Lung (tissue), 17 donors: ENCODE measurements at places on chromosomes 3 and 15.
A peak's percentile ranks its signal among the peaks of the same experiment; 100 is the strongest.

DNA sequence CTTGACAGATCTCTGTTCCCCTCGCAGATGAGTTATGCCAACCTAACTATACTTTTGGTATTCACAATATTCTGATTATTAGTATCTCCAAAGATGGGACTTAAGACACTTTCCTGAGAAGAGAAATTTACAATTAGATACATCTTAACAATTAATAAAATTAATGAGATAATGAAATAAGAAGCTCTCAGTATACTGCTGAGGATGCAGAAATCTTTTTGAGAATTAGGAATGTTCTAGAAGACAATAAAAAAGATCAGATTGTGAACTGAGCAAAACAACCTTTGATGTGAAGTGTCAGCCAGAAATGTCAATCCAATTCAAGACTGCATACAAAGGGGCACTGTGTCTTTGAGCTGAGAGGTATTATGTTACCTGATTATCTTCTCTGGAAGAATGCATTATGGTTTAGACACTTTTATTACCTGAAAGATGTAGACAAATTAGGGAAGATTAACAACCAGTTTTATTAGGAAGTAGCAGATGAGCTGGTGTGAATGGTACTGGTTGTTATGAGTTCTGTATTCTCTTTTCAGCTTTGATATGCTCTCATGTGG is 262.9 kb downstream of the TIGIT start:
- no peak for DNase-seq

DNA sequence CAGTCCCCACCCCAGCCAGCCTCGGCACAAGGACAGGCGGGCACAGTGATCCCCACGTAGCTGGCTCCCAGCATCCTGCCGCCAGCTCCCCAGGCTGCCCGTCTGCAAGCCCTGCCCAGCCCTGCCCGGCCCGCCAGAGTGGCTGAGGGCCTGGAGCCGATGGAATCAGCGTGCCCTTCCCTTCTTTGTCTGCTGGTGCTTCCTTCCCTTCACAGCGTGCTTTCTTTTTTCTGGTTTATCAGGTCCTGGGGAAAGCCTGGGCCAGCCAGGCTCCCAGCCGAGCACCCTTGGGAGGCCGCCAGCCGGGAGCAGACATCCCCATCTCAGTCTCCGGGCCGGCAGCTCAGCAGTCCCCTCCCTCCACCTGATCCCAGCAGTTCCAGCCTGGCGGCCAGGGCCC is 54.7 kb upstream of the SMAD6 start:
- no peak for DNase-seq

DNA sequence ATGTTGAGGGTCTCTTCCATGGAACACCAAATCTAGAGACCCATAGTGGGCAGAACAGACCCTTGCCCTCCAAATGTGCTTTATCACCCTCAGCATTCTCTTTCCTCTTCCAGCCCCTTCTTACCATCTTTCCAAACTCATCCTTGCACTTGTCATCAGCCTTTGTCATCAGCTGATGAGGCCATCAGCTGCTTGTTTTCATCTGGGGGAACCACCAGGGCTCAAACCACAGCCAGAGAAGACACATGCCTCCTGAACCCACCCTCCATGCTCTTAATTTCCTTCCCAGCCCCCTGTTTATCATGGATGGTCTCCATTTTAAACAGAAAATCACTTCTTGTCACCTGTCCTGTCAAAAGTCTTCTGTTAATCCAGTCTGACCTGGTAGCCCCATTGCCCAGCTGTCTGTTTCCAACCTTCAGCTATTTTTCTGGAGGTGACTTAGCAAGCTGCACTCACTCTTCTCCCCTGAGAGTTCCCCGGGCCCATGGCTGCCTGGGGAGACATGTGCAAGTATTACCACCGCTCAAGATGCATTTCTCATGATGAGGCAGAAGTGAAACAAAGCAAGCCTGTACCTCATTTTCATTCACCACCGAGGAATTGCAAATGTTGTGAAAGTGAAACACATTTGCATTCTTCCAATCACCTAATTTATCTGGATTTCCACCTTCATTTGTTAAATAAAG is 14.7 kb upstream of the SYNM start:
- no peak for DNase-seq

GRCh38 chr3:47681016-47681415 is 100.7 kb downstream of the SMARCC1 start:
- DNase-seq = no peak

DNA sequence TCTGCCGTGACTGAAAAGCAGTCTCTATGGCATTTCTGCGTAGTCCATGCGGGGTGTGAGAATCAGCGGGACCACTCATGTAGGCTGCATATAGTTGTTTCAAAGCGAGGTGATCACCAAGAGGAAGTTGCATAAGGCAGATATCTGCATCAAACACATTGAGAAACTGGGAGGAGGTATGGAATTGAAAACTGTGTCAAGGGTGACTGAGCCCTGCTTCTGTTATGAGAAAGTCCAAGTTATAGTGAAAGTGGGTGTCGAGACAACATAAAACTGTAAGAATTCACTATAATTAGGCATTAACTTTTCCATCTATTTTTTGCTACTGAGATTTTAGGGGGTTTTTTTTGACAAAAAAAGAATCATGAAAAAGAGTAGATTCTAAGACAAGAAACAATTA is 109.3 kb downstream of the ZIC1 start:
- no peak for DNase-seq

- no peak for DNase-seq
These were observed 7.3 kb downstream of the RNU5B-1 start for GRCh38 chr15:65311760-65312159.

DNA sequence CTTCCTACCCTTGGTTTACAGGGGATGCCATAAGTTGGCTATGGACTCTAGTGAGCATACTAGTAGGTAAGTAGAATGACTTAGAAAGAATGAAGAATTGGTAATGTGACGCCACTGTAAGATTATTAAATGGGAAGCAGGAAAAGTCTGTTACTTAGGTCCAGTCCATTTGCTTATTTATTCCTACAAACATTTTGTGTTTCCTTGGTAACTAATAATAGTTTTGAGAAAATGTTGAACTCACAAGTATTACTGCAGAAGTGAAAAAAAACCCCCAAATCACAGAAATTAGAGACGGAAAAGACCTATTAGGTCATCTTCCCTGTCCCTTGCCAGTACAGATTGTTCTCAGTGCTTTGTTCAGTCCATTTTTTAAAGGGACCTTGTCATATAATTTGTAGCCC is 63.5 kb downstream of the CMSS1 start:
- DNase-seq = no peak

- peak; percentile 70 for DNase-seq
These were observed 77.2 kb upstream of the SLC6A11 start for GRCh38 chr3:10738688-10739372.

GRCh38 chr15:80779658-80780415 is 667 bp downstream of the CEMIP start:
- no peak for DNase-seq

- DNase-seq = no peak
These were observed 126.0 kb downstream of the MYLK start for GRCh38 chr3:123758081-123758564.

DNA sequence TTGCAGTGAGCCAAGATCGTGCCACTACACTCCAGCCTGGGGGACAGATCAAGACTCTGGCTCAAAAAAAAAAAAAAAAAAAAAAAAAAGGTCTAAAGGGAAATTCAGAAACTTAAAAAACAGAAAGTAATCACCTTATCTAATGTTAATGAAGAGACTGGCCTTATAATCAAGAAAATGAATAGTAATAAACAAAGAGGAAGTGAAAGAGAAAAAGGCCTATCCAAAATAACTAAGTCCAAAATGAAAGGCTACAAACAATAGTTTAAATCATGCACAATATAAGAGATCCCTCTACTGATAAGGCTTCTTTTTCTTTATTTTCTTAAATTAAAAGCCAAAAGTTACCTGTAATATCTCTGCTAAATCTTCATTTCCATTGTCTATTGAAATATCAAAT is 37.1 kb upstream of the HDC start:
- no peak for DNase-seq

DNA sequence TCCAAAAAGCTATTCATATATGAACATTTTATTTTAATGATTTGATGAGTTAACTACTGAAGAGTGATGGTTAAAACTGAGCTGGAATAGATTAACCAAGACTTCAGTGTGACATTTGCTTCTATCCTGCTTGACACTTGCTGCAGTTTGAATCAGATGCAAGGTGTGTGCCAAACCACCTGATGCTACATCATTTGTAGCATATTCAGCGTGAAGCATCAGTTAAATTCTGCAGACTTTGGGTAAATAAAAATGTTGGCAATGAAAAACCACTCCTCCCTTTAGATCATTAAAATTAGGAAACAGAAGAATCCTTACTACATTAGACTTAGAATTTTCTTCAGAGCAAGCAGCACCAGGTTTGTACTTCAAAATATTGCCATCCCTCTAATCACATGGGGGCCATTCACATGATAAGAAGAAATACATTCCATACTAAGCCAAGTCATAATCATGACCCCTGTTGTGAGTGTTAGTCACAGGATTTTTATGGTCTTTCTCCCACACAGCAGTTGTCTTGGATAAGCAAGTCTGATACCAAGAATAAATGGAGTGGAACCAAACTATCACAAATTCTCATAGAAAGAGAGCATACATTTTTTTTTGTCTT is 160.7 kb upstream of the TNIK start:
- no peak for DNase-seq
